ENCODE measurements at places on chromosomes 13 and 19.

DNA sequence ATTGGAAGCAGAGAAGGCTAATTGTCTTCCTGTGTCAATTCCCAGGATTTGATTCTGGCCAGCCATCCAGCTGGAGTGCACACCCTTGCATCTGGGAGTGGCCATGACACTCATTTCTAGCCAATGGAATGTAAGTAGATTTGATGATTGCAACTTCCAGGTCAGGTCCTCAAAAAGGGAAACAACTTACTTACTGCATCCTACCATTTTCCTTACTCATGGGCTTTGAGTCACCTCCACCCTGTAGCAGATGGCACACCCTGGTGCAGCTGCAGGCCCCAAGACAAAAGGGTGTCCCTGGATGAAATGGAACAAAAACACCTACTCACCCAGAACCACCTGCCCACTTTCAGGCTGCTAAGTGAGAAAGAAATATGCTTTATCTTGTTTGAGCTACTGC is 27.3 kb upstream of the MPHOSPH8 start:
- DNase-seq = no peak

DNA sequence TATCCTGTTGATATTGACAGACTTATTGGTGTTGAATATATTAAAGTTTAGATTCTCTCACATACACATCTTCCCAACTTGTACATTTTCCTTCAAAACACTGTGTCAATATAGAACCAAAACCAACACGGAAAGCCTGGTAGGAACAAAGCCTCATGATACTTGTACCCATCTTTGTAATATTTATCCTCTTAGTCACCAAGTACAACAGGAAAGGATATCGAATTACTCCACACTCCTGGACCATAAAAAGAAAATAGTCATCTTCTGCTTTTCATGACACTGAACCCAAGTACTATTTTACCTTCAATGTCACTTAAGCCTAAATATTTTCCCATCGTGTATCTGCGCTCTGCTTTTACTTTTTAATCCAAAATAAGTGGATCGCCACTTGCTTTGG is 702.9 kb upstream of the PCDH9 start:
- no peak for DNase-seq

GRCh38 chr13:51821606-51822005 is 17.6 kb upstream of the DHRS12 start:
- no peak for DNase-seq

GRCh38 chr19:10915130-10916091 is 13.0 kb downstream of the YIPF2 start:
- DNase-seq = peak; percentile 41

DNA sequence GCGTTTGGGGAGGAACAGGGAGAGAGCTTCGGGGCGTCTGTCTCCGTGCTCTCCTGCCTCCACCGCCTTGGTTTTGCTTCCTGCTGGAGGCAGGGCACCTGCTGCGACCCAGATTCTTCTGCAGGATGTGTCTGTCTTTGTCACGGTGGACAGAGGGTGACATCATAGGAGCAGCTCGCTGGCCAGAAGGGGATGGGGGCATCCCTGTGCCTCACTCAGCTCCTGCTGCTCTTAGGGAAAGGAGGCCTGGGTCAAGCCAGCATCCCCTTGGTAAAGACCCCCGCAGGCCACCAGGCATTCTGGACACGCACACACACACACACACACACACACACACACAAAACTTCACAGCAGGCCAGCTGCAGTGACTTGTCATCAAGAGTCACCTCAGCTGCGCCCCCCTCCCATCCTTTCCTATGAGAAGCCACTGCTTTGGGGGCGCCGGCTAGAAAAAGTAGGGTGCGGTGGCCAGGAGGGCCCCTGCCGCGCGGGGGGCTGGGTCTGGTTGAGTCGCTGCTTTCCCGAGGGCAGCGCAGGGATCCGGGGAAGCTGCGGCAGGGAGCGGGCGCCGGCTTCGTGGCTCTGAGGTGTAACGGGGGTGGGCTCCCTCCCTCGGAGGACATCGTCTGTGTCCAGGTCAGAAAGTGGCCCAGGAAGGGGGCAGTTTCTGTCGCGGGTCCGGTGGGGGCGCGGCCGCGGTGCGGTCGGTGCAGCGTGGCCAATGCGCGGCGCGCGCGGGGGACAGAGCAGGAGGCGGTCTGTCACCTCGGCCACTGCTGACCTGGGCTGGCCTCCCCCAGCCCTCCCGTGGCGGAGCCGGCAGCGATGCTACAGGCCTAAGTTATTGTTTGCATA is 15.8 kb upstream of the NPAS1 start:
- DNase-seq = no peak

- no peak for DNase-seq
These were observed 231.3 kb downstream of the TBC1D4 start for GRCh38 chr13:75250526-75251178.

- DNase-seq = no peak
These were observed 208.3 kb downstream of the FOXO1 start for GRCh38 chr13:40457929-40458719.

GRCh38 chr13:40781717-40782116 is 7.7 kb upstream of the SLC25A15 start:
- no peak for DNase-seq
